ENCODE measurements at places on chromosomes 3 and 15.
A peak's percentile ranks its signal among the peaks of the same experiment; 100 is the strongest.

DNA sequence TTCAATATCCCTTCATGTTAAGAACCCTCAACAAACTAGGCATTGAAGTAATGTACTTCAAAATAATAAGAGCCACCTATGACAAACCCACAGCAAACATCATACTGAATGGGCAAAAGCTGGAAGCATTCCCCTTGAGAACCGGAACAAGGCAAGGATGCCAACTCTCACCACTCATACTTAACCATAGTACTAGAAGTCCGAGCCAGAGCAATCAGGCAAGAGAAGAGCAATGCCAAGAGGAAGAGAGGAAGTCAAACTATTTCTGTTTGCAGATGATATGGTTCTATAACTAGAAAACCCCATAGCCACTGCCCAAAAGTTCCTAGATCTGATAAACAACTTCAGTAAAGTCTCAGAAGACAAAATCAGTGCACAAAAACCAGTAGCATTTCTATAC is 161.9 kb downstream of the UBE2E2 start:
- DNase-seq = no peak

GRCh38 chr3:40780925-40781406 is 256.2 kb downstream of the ZNF621 start:
- no peak for DNase-seq

- DNase-seq = no peak
These were observed 45.0 kb downstream of the SUCNR1 start for GRCh38 chr3:151918253-151919029.

- DNase-seq = no peak
These were observed 157.9 kb upstream of the TSPAN3 start for GRCh38 chr15:77228828-77229227.

GRCh38 chr3:128950223-128950938 is 43.5 kb downstream of the CFAP92 start:
- DNase-seq = peak; percentile 50

GRCh38 chr15:59244337-59244736 is 37.7 kb downstream of the LDHAL6B start:
- DNase-seq = no peak

GRCh38 chr3:133137042-133137996 is 99.1 kb downstream of the TMEM108 start:
- DNase-seq = no peak

DNA sequence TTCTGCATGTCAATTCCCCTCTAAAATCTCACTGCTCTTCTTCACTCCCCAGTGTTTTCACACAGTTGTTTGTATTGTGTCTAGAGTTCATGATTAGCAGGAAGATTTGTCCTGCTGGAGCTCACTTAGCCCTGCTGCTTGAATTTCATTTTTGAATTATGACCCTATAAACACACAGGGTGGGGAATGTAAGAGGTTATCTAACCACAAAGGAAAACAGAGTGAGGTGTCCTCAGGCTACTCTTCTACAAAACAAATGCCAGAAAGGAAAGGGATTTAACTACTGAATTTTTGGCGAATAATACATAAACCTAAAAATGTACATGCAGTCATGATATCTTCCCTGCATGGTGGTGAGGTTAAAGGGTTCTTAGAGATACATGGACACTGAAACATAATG is 215.1 kb upstream of the CNTN4 start:
- no peak for DNase-seq

DNA sequence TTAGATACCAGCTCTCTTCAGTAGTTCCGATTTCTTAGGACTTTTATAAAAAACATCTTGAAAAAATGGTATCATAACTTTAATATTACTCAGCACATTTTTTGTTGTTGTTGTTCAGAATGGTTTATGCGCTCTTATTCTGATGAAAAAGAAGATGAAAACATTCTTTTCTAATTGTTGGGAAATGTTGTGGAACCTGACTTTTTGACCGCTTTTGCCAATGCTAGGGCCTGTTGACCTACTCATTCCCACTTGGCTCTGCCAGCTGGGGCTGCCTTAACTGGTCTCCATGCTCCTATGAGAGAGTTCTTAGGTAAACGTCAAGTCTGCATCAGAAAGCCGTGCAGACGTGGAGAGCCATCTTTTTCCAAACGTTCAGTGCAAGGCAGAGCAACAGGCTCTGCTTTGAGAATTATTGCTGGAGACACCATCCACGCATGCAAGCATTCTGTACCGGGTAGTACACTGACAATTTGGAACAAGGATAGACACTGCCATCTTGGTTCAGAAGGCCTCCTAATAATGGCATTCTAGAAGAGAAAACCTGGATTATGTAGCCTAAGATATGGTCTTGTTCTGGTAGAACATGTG is 176.8 kb downstream of the GHSR start:
- no peak for DNase-seq

- DNase-seq = no peak
These were observed 1.8 kb downstream of the HYAL3 start for GRCh38 chr3:50297384-50297775.

GRCh38 chr15:100060276-100060926 is 281.4 kb downstream of the ADAMTS17 start:
- DNase-seq = no peak

GRCh38 chr15:33083232-33084081 is 111.1 kb downstream of the FMN1 start:
- DNase-seq = no peak

- DNase-seq = peak; percentile 60
These were observed 124.5 kb upstream of the PLXNA1 start for GRCh38 chr3:126858401-126858800.

Measured in suprapubic skin (tissue), 4 donors.